ENCODE measurements at places on chromosomes 12 and 14.

GRCh38 chr12:50699154-50699553, 64.7 kb upstream of the ATF1 start:
- no peak for DNase-seq

DNA sequence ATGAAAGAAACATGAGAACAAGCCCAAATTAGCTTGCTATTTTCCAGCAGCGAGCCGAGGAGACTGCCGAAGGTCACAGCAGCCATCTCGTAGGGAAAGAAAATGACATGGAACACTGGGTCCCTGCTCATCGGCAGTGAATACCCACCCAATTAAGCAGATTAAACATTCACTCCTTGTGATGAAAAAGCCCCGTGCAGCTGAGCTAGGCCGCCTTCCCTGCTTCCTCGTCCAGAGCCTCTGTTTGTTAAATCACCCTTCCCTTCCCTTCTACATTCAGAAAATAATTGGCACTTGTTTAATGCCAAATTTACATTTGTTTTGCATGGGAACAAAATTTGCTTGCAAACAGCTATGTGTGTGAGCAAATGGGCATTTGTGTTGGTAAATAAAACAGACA, 342.5 kb downstream of the RMST start:
- no peak for DNase-seq

- no peak for DNase-seq
Measured at GRCh38 chr12:107684990-107685359, 624 bp upstream of the PWP1 start.

GRCh38 chr12:104620837-104621531, 164.2 kb downstream of the CHST11 start:
- no peak for DNase-seq

- no peak for DNase-seq
Measured at GRCh38 chr12:77324763-77325468, 259.5 kb upstream of the E2F7 start.

GRCh38 chr12:89700191-89700810, 8.3 kb downstream of the ATP2B1 start:
- DNase-seq, result no peak

GRCh38 chr14:69956970-69957369, 77.8 kb downstream of the SMOC1 start:
- DNase-seq, result no peak

GRCh38 chr12:85005615-85006014, 30.5 kb downstream of the TSPAN19 start:
- no peak for DNase-seq

DNA sequence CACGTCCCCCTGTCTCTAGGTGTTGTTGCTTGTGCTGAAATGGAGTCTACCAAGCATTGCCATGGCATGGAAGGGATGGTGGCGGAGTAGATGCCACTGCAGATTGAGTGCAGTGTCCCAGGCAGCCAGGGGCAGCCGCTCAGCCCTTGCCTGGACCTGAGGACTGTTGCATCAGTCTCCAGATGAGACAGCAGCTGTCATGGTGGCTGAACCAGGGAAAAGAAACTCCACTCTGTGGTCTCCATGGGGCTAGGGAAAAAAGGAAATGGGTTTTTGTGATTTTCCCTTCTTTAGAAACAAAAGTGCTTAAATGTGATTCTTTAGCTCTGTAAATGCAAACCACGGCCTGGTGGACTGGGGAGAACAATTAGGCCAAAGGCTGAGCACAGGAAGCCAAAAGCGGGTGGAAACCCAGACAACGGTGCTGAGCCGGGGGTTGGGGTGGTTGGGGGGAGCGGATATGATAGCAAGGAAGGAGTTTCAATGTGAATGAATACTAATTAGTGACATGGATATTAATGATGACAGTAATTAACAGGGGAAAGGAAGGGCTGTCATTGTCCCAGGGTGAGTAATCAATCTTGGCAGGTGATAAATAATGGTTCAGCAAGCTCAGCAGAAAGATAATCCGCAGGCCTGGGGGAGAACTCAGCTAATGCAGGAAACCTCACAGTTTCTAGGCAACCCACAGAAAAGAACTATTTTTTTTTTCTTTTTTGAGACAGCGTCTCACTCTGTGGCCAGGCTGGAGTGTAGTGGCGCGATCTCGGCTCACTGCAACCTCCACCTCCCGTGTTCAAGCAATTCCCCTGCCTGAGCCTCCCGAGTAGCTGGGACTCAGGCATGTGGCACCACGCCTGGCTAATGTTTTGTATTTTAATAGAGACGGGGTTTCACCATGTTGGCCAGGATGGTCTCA, 442.6 kb downstream of the DPF3 start:
- peak; percentile 59 for DNase-seq

- DNase-seq, result peak; percentile 7
Measured at GRCh38 chr14:64891839-64892375, 12.2 kb upstream of the SPTB start.

DNA sequence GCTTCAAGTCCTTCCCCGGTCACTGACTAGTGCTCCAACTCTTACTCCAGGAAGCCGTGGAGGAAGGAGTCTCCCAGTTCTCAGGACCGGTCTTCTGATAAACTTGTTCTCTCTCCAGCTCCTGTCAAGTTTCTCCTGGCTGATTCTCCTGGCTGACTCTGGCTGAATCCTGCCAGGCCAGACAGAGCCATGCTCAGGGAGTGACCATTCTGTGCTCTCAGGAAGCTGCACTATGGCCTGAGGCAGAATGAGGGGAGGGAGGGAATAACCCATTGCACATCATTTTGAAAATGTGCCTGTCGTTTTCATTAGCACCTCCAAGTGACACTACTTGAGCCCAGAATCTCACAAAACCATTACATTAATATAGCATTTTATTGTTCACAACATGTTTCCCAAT, 80.8 kb downstream of the IFNG start:
- no peak for DNase-seq

- no peak for DNase-seq
Measured at GRCh38 chr12:110198386-110198785, 74.2 kb downstream of the IFT81 start.

DNA sequence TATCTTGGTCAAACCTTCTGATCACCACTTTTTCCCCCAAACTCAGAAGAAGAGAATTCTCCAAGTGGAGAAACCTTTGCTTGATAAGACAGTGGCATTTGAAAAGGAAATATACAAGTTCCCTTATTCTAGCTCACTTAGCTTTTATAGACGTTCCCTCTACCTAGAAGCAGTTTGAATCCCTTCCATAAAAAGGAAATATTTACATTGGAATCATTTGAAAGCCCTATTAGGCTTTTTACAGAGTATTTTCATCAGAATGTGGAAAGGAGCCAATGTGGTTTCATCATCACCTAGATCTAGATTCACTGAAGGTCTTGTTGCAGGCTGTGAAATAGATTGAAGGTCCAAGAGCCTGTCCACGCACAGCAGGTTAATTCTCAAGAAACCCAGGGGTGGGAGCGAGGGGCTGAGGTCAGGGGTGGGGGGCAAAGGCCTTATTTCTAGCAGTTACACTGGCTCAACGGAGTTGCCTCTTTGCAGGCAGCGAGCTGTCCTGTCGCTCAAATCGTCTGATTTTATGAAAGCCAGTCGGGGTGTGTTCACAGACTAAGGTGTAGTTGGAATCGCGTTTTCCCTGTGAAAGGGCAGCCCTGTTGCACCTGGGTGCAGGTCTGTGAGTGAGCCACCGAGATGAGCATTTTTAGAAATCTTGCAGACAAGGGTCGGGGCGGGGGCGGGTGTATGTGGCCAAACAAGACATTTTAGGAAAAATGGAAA, 45.6 kb downstream of the AACS start:
- DNase-seq, result no peak

DNA sequence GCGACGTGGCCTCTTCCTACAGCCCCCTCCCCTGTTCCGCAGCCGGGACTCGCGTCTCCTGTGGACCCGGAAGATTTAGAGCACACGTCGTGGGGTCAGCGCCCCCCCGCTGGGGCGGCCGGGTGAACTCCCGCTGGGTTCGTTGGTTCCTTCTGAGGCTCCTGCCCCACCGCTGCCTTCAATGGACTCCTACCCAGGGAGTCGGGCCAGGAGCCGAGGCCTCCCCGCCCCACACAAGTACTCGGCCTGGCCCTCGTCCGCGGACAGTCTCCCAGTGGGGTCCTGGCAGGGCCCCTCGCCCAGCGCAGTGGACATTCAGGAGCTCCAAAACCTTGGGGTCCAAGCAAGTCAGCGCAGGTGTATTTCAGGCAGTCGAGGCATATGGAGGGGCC, 1.2 kb downstream of the MMP17 start:
- no peak for DNase-seq

- DNase-seq, result no peak
Measured at GRCh38 chr12:30953951-30954751, 27.6 kb downstream of the TSPAN11 start.

GRCh38 chr12:2893007-2893406, 2.3 kb downstream of the TULP3 start:
- DNase-seq, result no peak

GRCh38 chr14:60288279-60288678, 39.3 kb downstream of the PPM1A start:
- DNase-seq, result no peak

GRCh38 chr14:101289230-101289690, 272.0 kb upstream of the DIO3 start:
- DNase-seq, result no peak

DNA sequence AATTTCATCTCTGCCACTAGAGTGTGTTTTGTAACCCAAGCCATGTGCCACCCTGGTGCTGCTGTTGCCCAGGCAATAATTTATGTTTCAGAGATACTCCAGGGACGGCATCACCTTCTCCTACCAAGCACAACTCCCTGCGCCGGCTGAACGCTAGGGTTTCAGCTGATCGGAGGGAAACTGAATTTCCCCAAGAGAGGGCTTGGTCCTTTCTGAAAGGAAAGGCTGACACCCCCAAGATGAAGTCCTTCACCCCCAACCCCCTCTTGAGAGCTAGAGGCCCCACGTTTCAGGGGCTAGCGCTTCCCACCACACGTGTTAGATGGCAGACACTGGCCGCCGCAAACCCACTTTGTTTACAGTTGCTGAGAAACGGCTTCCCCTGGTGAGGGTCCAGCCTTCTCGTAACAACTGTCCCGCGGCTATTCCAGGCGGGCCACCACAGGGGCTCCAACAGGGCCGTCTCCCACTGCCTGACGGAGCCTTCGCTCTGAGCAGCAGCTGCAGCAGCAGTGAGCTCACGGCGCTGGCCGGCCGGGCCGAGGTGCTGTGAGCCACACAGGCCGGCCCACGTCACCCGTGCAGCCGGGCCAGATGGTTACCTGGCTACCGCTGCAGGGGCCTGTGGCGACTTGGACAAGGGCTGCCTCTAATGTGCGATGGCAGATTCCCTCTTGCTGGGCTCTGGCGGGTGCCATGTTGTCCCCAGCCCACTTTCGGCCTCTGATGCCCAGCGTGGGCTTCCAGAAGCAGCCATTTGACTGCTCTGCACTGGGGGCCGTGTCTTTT, 66.4 kb downstream of the TESC start:
- no peak for DNase-seq

GRCh38 chr12:12294215-12295005, 27.6 kb upstream of the LRP6 start:
- no peak for DNase-seq

DNA sequence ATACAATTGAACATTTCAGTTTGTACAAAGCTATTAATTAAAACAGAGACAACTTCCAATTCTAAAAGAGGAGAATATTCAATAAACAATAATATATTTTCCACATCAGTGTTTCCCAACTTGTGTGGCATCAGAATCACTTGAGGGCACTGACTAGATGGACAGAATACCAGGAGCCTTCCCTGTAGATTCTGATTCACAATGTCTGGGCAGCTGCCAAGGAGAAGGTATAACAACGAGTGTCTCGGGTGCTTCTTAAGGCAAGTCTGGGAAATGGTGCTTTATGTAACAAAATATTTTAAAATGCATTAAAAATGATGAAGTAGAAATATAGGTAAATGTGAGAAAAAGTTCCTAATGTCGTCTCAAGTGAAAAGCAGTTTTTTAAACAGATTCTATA, 26.2 kb downstream of the GALC start:
- DNase-seq, result no peak

- DNase-seq, result no peak
Measured at GRCh38 chr14:80850197-80850814, 91.2 kb downstream of the CEP128 start.

DNA sequence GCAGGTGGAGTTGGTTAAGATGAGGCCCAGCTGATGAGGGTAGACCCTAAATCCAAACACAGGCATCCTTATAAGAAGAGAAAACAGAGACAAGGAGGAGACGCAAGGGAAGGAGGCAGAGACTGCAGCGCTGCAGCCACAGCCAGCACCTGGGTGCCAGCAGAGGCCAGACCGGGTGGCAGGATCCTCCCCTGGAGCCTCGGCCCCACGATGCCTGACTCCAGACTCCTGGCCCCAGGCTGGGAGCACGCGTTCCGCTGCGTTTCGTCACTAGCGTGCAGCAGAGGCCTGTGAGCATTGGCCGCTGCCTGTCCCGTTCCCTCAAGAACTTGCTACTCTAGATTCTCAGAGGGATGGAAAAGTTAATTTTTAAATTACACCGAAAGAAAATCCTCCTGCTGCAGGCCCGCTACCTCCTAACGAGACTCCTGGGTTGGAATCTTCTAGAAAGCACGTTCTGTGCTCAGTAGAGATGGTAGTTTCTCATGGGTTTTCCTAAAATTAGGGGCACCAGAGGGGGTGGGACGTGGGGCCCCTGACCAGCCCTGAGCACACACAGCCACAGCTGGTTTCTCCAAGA, 57.7 kb upstream of the FBRSL1 start:
- no peak for DNase-seq

DNA sequence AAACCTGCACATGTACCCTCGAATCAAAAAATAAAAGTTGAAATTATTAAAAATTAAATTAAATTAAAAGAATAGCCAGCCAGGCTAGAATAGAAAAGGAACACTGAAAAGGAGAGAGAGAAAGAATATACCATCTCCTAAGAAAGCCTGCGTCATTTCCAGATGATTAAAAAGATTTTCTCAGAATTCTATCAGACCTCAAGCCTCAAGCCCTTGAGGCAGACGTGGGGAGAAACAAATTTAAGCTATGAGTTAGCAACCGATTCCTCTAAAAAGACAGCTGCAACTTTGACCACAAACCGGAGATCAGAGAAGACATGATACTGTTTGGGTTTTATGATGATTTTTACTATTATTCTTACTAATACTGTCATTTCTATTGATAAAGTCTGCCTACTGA, 138.3 kb downstream of the KSR2 start:
- DNase-seq, result no peak

- no peak for DNase-seq
Measured at GRCh38 chr12:53042607-53043454, 7.0 kb upstream of the TNS2 start.

All from T-helper 22 cell (primary cell).